Coronary artery (tissue), 2 donors: ENCODE measurements at places on chromosomes 12 and 14.

- no peak for DNase-seq
Observed at GRCh38 chr14:37595809-37596621, 586 bp downstream of the TTC6 start.

- DNase-seq, result no peak
Observed at GRCh38 chr14:50035214-50035613, 81.2 kb downstream of the VCPKMT start.

DNA sequence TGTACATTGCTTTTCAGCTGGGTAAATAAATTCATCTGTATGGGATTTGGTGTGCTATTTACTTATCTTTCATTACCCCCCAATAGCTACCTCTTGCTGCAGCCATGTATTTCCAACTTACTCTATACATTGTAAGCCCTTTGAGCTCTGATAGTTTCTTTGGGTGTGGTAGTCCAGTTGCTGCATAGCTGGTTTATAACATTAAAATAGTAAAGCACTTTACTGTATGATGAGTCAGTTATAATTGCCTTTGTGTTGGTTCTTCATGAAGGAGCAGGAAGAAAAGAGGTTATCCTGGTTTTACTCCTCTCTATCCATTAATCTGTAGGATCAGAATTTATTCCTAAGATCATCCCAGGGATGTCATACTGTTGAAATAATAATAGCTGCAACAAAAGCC lies 15.7 kb downstream of the TBC1D30 start:
- no peak for DNase-seq

DNA sequence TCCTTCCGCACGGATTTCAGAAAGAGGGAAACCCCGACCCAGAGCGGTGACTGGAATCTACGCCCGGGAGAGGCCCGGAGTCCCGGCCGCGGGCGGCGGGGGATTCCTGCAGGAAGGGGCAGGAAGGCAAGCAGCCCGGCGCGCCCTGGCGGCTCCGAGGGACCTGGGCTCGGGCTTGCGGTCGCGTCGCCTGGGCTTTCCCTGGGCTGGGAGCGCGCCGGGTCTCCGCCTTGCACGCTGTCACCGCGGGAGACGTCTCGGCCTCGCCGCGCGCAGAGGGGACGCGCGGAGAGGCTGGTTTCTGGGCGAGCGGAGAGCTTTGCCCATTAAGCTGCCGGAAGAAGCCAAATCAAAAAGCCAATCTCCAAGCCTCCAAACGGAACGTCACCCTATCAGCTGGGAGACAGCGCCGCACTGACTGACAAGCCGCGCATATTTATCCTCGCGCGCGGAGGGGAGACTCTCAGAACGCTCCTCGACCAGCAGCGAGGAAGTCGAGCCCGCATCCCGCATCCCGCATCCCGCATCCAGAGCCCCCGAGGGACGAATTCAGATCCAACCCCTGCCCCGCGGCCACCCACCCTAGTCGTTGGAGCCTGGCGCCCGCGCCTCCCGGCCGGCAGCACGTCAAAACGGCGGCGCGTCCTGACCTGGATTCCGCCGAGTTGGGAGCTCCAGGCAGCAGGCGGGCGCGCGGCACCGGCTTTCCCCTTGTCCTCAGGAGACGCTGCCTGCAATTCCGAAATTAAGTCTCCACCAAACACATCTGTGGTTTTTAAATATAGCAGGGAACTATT lies at the start of gene SLC8A3:
SLC8A3 (minus strand) TSS at position 293 of the 797 bp plus-strand sequence. CDS start 20,529 bp downstream, outside the sequence.
- DNase-seq, result no peak

GRCh38 chr12:62718762-62719426 lies 216.1 kb downstream of the PPM1H start:
- DNase-seq, result no peak

- DNase-seq, result no peak
Observed at GRCh38 chr14:91152499-91152898, 38.6 kb downstream of the DGLUCY start.

DNA sequence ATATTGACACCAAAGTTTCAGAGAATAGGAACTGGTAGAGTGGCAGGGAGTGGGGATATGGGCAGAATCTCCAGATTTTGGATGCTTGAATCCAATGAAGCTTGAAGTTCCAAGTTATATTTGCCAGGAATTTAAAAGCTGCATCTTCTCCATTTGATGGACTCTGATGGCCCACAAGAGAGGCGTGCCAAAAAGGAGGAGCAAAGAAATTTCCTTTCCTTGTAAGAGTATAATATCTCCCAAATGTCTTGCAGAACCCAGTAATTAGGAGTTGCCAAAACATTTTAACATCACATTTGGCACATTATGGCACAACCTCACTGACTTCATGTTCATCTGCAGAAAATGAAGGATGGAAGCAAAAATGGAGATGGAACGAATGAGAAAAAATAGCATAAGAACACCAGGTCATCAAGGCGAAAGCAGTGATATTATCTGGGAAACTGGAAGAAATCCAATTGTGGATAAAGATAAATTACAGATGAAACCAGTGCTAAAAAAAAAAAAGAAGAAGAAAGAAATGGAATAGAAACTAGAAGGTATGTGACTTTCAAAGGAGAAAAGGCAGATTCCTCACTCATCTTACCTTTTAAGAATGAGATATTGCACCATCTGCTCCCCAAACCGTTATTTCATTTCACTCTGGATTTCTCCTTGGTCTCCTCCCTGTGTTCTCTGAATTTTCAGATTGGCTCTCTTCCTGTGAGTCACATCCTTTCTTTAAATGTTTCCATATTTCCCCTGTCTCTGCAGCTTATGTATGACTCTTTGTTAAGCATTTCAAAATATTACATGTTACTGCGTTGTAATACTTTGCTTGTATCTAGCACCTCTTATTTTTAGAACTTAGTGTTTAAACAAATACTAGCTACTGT lies 13.5 kb upstream of the FLRT2 start:
- DNase-seq, result no peak

GRCh38 chr12:12480074-12480473 lies 82.6 kb downstream of the DUSP16 start:
- DNase-seq, result no peak

- DNase-seq, result no peak
Observed at GRCh38 chr12:71124835-71125460, 32.9 kb downstream of the TSPAN8 start.

DNA sequence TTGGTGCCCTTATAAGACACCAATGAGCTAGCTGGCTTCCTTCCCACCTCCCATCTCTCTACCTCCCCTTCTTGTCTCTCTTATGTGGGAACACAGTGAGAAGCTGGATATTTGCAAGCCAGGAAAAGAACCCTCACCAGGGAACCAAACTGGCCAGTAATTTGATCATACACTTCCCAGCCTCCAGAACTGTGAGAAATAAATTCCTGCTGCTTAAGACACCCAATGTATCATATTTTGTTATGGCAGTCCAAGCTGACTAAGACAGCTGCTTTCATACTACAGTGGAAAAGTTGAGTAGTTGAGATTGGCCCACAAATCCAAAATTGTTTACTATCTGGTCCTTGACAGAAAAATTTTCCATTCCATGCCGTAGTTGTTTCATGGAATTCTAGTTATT lies 269.0 kb downstream of the KCNH5 start:
- DNase-seq, result no peak

DNA sequence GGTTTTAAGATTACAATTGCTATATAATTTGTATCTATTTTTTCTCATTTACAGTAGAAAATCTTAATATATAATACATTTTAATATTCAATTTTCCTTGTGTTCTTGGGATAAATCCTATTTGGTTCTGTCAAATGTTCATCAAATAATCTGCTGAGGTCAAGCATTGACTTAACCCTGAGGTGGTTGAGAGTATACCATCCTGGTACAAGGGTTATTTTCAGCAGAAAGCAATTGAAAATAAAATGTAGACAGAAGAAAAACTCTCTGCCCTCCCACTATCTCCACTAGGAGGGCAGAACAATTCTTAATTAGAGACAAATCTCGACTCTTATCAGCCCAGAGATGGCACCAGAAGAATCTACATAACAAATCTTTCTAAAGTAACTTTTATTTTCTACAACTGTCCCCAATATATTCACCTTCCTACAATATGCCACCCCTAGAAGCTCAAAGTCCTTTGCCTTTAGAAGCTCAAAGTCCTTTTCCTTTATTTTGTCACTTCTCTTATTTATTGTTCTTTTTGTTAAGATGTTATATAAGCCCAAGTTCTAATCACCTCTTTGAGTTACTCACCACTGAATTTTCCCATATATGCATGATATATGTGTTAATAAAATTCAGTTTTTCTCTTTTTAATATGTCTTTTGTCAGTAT lies 57.9 kb upstream of the ERGIC2 start:
- no peak for DNase-seq

DNA sequence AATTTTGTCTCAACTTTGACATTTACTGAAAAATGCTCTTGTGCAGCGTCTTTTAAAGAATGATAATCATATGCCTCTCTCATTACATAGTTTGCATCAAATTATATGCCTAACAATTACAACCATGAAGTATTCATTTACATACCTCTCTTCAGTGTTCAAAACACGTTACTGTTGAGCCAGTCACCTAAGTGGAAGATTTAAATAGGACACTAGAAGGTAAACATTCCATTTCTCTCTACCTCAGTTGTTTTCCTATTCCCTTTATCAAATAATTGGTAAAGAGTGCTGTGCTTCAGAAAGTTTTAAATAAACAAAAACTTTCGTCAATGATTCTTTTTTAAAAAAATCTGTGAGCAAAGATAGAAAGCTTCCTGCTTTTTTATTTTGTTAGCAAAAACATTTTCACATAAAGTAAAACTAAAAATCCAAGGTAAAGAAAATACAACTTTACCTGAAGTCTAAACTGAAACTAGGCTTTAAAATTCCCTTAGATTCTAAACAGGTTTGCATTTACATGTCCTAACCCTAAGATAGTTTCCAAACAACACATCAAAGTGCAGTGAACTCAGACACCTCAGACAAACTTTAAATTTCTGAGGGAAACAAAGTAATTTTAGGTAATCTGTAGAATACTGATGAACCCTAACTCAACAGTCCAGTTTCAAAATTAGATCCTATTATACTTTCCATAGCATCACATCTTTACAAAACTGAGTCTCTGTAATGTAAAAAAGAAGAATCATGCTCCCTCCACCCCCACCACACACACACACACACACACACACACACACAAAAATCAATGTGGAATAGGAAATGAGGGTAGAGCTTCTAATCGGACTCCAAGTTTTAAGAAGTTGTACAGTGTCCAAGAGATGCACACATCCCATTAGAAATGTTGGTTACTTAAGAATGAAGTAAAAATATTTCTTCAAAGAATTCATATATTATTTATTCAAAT lies 46.2 kb downstream of the PAWR start:
- DNase-seq, result no peak

DNA sequence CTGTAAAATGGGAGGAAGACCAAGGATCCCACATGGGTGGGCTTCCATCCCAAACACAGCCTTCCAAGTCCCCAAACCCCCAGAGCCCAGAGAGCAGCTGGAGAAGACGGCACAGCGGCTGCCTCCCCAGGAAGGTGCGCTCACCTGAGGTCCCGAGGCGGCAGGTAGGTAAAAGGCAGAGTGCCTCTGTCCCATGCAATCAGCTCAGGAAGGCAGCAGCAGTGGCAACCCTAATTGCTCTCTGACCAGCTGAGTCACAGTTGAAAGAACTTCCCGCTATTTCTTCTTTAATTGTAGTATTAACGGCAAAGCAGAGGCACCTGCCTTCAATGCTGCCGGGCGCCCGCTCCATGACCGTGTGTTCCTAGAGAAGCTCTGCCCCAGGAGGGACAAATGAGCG lies 91.1 kb upstream of the BCL11B start:
- no peak for DNase-seq

DNA sequence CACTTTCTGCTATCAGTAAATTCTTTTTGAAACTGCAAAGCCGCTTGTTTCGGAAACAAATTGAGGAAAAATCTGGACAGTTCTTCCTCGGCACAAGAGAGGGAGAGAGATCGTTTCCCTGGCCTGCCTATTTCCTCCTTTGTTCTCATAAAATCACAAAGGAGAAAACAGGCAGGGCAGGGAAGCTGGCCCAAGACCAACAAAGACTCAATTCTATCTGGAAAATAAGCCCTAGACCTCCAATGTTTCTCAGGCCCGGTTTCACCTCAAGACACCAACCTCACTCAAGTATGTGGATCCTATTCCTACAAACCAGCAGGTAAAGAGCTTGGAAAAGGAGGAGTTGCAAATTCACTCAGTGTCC lies 19.5 kb downstream of the DICER1 start:
- DNase-seq, result no peak

DNA sequence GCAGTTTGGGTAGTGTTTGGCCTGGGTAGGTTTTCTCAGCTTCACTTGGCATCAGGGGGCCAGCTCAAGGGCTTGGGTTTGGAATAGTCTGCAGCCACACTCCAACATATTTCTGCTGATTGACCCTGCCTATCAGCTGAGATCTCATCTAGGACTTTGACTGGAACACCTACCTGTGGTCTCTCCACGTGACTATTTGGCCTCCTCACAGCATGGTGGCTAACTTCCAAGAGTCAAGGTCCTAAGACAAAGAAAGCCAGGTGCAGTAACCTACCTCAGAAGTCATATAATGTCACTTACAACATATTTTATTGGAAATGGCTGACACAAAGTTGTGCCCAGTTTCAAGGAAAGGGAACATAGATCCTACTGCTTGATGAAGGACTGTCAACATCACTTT lies 481.0 kb downstream of the EGLN3 start:
- DNase-seq, result no peak

- no peak for DNase-seq
Observed at GRCh38 chr12:6205144-6205539, 4.9 kb downstream of the CD9 start.

- DNase-seq, result no peak
Observed at GRCh38 chr12:114439261-114439683, 33.3 kb upstream of the TBX5 start.

- DNase-seq, result no peak
Observed at GRCh38 chr12:92210071-92210470, 64.4 kb upstream of the BTG1 start.

GRCh38 chr12:4171742-4172141 lies 101.8 kb upstream of the CCND2 start:
- DNase-seq, result no peak
